Cardiac muscle cell (in vitro differentiated cells and primary cell): ENCODE measurements at places on chromosomes 16 and 17.

GRCh38 chr17:72394531-72394930, 273.7 kb downstream of the SOX9 start:
- no peak for DNase-seq

- DNase-seq, result no peak
Measured at GRCh38 chr17:79654350-79654959, 43.6 kb upstream of the RBFOX3 start.

DNA sequence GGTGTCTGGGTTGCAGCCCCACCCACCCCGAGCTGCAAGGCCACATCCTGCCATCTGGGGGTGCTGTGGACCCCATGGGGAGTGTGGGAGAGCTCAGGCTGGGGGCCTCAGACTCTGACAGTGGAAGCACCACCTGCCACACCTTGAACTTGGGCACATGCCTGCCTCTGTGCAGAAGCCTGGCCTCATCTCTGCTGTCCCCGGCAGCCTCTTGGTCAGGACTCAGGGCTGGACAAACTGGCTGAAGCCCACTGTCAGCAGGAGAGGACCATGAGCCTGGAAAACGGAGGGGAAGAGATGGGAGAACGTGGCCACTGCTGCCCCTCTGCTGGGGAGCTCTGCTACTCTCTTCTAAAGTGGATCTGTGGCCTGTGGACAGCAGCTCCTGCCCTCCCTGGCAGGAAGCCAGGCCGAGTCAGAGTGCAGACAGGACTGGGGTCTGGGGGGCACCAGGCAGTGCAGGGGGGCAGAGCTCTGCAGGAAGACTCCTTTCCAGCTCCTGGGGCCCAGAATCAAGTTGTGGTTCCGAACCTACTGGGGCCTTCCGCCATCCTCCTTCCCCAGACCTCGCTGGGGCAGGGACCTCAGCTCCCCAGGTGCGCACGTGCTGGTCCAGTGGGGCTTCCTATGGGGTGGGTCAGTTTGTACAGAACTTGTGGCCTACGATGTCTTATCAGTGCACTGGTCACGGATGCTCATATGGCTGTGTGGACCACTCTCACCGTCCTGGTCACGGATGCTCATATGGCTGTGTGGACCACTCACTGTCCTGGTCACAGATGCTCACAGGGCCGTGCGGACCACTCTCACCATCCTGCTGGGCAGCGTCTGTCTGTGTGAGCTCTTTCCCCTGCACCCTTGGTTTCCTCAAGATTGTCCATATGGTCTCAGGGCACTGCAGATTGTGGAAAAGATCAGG, 207.7 kb downstream of the LAT start:
- DNase-seq, result no peak

- no peak for DNase-seq
Measured at GRCh38 chr17:78826836-78827509, 13.6 kb downstream of the USP36 start.

GRCh38 chr16:74995986-74996385, 2.8 kb upstream of the ZNRF1 start:
- no peak for DNase-seq

- no peak for DNase-seq
Measured at GRCh38 chr17:5809056-5809455, 224.7 kb upstream of the NLRP1 start.

GRCh38 chr16:87724490-87725291, 41.1 kb downstream of the KLHDC4 start:
- DNase-seq, result no peak

DNA sequence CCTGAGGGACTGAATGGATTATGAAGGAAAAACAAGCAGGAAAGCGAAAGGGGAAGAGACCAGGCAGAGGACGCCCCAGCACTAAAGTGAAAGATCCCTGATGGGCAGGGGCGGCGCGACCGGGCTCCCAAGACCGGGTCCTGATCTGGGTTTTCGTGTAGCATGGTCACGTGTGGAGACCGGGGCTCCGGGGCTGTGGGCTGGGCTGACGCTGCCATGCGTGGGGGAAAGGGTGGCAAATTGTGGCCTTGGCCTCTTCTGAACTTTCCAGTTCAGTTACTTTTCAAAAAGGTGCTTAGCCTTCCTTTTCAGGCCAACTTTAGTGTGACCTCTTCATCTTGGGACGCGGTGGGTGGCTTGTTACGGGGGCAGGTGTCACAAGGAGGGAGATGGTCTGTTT, 57.5 kb downstream of the METRNL start:
- DNase-seq, result no peak

DNA sequence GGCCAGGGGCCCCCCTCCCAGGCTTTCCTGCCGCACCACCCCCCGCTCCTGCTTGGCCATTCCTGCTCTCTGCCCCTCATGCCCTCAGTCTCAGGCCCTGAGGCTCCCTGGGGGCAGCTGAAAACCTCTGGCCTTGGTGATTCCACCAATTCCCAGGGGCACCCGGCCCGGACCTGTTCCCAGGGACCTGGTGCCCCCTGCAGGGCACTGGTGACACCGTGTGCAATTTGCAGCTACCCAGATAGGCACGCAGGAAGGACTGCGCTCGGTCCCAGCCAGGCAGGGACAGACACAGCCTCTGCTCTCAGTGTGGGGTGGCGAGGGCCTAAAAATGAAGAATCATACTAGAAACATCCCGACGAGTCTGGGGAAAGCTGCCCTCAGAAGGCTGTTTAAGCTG, 13.4 kb downstream of the WFDC1 start:
- DNase-seq, result peak; percentile 62

DNA sequence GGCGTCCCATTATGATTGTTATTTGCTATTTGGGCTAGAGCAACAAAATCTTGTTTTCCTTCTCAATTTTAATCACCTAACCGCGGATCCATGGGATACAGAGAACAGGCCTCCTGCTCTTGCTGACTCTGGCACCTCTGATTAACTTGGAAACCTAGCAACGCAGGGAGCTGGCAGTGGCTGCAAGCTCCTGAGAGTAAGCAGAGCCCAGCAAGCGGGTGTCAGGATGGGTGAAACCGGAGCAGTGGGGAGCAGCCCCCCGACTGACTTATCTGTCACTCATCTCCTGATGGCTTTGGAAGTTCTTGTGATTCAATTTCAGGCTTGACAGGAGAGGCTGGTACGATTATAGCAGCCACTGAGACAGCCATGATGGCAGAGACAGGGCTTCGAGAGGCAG, 45.5 kb upstream of the CDC42EP4 start:
- DNase-seq, result no peak

DNA sequence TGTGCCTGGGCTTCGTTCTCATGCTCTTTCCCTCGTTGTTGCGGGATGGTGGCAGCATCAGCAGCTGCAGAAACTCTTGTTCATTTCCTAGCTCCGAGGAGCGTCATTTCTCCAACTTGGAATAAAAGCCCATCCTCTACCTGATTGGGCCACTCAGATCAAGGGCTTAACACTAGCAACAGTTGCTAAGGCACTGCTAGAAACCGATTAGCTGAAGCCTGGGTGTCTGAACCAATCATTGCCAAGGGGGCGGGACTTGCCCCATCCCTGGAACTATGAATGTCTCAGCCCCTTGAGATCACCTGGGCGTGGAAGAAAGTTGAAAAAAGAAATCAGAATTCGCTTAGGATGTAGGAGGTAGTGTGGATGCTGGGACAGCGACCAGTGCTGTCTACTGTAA, 145.3 kb downstream of the FOXL1 start:
- no peak for DNase-seq

DNA sequence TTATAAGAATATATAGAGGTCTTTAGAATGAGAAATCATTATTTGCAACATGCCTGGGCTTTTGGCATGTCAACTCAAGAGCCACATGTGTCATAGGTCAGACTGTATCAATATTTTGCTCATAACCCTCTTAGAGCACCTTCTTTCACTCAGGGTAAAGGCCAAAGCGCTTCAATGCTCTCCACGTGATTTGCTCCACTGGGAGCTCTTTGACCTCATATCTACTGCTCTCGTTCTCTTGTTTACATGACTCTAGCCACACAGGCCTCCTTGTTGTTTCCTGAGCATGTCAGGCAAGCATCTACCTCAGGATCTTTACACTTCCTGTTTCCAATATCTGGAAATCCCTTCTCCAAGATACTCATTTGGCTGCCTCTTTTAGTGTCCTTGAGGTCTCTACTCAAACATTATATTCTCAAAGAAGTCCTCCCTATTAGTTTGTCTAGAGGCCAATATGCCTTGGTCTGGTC, 148.4 kb downstream of the TOX3 start:
- DNase-seq, result no peak

DNA sequence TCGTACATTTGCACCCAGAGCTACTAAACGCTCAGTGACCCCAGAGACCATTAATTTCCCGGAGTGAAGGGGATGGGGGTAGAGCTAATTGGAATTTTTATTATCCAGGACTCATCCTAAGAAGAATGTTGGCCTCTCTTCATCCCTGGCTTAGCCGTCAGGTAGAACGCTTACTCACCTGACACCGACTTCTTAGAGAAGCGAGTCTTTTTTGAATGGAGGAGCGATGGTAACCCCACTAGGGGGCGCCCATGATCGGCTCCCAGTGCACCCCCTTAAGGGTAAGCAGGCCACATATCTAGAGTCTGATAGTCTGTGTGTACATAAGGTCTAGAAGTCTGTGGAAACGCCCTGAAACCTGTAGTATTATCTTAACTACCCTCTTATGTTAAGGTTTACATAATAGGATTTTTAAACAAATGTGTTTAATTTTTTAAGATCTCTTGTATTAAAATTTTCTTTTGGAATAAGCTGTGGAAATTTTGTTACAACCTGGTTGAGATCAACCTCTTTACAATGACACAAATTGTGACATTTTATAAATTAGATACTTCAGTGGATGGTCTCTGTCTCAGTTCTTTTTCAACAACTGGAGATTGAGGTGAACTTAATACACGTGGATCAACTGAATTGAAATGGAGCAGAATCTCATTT, 229.8 kb downstream of the CPPED1 start:
- peak; percentile 55 for DNase-seq

DNA sequence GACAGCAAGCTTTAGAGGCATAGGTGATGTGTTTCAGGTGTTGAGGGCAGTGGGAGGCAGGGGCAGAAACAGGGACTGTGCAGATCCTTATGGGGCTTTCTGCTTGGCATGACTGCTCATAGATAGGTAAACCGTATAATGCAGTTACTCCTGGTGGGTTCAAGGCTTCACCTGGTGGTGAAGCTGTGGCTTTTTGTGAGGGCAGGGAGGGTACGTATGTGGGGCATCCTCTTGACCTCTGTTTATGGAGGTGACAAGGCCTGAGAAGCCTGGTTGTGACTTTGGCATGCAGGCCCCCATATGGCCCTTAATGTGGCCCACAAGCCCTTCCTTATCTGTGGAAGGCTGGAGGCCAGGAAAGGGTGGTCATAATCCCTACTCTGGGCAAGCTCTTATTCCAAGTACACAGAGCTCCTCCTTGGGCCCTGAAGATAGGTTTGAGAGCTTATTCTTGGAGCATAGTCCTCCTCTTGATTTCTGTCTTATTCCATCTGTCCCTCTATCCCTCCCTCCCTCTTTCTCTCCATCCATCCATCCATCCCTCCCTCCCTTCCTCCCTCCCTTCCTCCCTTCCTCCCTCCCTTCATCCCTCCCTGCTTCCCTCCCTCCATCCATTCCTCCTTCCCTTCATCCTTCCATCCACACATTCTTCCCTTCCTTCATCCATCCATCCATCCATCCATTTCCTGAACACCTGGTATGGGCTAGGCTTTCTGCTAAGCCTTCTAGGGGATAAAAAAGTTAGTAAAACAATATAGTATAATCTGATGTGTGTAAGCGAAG, 1.3 kb upstream of the CCL16 start:
- DNase-seq, result no peak

DNA sequence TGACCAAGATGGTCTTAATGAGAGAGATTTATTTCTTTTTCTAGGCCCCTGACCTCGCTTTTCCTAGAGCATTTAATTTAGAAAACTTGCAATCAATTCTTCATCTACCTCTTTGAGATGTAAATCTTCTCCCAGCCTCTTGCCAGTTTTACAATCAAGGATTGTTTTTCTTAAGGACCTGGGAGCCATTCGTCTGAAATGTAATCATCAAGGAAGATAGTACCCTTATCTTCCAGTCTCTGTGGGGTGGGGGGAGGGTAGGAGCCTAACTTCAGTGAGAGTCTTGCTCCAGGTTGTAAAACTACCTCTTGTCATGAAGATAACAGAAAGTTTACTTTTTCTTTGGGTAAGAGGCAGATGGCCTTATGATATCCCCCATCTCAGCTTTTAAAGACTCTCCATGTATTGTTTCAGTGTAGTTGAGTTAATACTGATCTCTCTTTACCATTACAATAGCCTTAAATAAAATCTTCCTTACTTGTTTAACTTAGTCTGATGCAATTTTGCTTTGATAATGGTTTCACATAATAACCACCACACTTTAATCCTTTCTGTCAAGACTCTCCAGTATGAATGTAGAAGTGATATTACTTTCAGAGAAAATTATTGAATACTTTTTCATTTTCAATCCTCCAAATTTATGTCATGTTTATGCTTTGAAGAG, 110.2 kb upstream of the CPHXL start:
- DNase-seq, result no peak

- DNase-seq, result peak; percentile 36
Measured at GRCh38 chr16:83967838-83968305, at the start of gene NECAB2. Gene NECAB2, plus strand, starts transcription at chr16:83968244. Its CDS starts 405 bp downstream, at chr16:83968649.

- no peak for DNase-seq
Measured at GRCh38 chr16:81873206-81873605, 94.1 kb downstream of the PLCG2 start.

DNA sequence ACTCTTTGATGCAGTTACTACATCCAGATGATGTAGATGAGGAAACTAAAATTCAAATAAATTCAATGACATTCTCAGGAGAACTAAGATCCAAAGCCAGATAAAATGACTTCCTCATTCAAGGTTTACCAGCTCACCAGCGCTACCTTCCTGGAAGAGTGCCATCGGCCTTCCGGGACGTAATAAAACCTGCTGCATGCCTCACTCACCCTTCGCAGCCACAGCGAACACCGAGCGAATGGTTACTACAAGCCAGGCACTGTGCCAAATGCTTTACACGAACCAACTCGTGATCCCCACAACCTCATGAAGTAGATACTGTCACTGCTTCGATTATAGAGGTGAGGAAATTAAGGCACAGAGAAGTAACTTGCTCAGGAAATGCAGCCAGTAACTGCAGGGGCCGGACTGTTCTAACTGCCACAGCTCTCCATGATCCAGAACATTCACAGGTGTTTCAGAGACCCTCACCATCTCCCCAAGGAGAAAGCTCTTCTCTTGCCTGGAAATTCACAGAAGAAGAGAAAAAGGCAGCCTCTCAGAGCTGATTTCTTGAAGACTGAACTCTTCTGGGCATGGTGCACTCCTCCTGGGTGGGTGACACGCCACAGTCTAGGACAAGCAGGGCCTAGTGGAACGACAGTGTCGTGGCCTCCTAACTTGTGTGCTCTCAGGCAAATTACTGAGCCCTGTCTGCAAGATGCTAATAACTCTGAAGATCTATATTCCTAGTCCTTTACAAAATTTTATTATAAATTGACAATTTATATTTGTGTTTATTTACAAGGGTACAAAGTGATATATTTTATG, 46.8 kb downstream of the HIC1 start:
- no peak for DNase-seq
